Smooth muscle cell of the coronary artery (primary cell): ENCODE measurements at places on chromosomes 4 and X. TPM values are rescaled to one million over a fixed set of nuclear protein-coding genes. Genes with fewer than 3 reads are reported as not detected.

Gene CETN2
- total RNA-seq = 19.0 and 31.3 TPM in 2 replicates

Gene ADH1C
- total RNA-seq = 0.08 and 0.12 TPM in 2 replicates

Gene RBM46
- under 0.01 TPM in 1 of 2 replicates, not detected in the other for total RNA-seq

Gene ATP7A
- total RNA-seq = 7.7 and 12.9 TPM in 2 replicates

Gene IL21
- not detected in 2 replicates for total RNA-seq

Gene CXCL11
- total RNA-seq = not detected in 2 replicates

Gene NOX1
- total RNA-seq = not detected in 2 replicates

Gene HDAC6
- total RNA-seq = 21.8 and 25.6 TPM in 2 replicates

Gene MAGEA11
- not detected in 2 replicates for total RNA-seq

Gene CFAP47
- total RNA-seq = not detected in 2 replicates

Gene ZNF141
- total RNA-seq = 4.0 and 5.9 TPM in 2 replicates

Gene CT45A10
- total RNA-seq = not detected in 2 replicates

Gene TBC1D8B
- 6.6 and 12.1 TPM in 2 replicates for total RNA-seq

Gene SLC4A4
- 1.6 and 2.9 TPM in 2 replicates for total RNA-seq

Gene MAGED4B
- total RNA-seq = 31.1 and 33.7 TPM in 2 replicates

Gene ACTRT1
- not detected in 2 replicates for total RNA-seq

Gene FAM184B
- under 0.01 TPM in 1 of 2 replicates, not detected in the other for total RNA-seq

Gene CACNA1F
- total RNA-seq = not detected in 2 replicates

Gene MYOZ2
- total RNA-seq = 0.82 and 0.90 TPM in 2 replicates

Gene TMEM47
- total RNA-seq = 27.4 and 51.0 TPM in 2 replicates

Gene TMEM35A
- total RNA-seq = 8.0 and 13.2 TPM in 2 replicates

Gene MAGEA10
- not detected in 2 replicates for total RNA-seq

Gene KLB
- total RNA-seq = not detected in 2 replicates

Gene PROM1
- total RNA-seq = 0.08 TPM in 1 of 2 replicates, not detected in the other

Gene AFM
- not detected in 2 replicates for total RNA-seq

Gene RTL9
- 0.12 TPM in 1 of 2 replicates, not detected in the other for total RNA-seq

Gene PASD1
- not detected in 2 replicates for total RNA-seq

Gene CLCN3
- total RNA-seq = 29.2 and 57.0 TPM in 2 replicates

Gene KCTD8
- total RNA-seq = 0.47 and 3.6 TPM in 2 replicates

Gene RNF150
- total RNA-seq = 0.30 and 0.59 TPM in 2 replicates

Gene STK26
- 1.1 and 1.4 TPM in 2 replicates for total RNA-seq

Gene NUP62CL
- not detected in 2 replicates for total RNA-seq

Gene MAGT1
- total RNA-seq = 160 and 328 TPM in 2 replicates

Gene LONRF3
- 0.47 and 1.1 TPM in 2 replicates for total RNA-seq

Gene ARHGAP6
- total RNA-seq = 1.6 and 8.3 TPM in 2 replicates

Gene PHKA1
- 2.3 and 6.5 TPM in 2 replicates for total RNA-seq

Gene USP51
- 0.30 and 2.5 TPM in 2 replicates for total RNA-seq

Gene MAP7D2
- total RNA-seq = 0.12 TPM in 1 of 2 replicates, not detected in the other
